Heart left ventricle (tissue), 16 donors: ENCODE measurements at places on chromosomes 2 and 18. TPM values are rescaled to one million over a fixed set of nuclear protein-coding genes. Genes with fewer than 3 reads are reported as not detected.

DNA sequence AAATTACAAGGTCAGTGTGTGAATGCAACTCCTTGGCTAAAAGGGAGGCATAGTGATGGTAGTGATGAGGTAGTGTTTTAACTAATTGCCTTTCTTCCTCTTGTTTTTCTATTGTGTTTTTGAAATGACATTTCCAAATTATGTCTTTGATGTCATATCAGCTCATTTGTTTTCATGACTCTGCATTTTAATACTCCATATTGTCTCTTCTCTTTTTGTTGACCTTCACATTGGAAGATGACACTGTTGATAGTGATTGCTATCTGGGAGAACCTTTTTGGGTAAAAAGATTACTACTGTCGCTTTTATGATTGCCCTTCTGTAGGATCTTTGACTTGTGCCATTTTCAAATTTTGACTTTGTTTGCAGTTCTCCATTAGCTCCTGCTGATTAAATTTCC is 3.0 kb downstream of the GIGYF2 start:
- DNase-seq, result no peak

DNA sequence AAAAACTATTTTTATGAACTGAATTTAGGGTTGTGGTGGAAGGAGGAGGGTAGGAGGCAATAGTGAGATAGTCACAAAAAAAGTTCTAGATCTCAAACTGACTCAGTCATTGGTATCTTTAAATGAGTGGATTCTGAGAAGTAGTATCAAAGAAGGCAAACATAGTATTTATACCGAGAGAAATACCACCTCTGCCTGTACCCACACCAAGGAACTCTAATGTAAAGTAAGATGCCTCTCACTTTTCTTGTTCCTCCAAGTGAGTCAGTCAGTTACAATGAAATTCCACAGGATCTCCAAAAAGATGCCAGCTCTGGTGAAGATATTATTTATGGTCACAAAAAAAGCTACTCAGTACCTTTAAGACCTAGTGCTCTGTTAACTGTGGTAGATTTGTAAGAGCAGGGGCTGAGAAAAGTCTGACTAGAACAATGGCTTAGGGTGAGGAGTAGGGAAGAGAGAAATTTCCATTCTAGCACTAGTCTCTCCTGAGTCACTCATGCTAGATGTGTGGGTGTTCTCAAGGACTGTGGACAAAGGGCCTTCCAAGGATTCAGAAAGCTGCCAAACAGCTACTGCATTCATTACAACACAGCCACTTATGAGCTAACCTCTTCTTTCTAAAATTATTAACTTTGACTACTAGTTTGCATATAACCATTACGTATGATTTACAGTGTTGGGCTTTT is 36.3 kb downstream of the YWHAQ start:
- no peak for DNase-seq

Gene CXCR4
- 4.3 TPM for polyA plus RNA-seq

DNA sequence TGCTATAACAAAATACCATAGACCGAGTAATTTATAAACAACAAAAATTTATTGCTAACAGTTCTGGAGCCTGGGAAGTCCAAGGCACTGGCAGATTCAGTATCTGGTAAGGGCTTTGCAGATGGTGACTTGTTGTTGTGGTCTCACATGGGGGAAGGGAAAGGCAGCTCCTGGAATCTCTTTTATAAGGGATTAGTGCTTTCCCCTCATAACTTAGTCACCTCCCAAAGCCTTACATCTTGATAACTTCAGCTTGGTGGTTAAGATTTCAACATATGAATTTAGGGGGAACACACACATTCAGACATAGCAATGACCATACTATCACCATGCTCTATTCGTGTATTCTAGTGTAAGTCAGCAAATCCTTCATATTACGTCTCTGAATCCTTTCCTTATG is 447.6 kb upstream of the TCF4 start:
- DNase-seq, result no peak

GRCh38 chr18:48122816-48123215 is 192.4 kb upstream of the SMAD2 start:
- DNase-seq, result no peak

DNA sequence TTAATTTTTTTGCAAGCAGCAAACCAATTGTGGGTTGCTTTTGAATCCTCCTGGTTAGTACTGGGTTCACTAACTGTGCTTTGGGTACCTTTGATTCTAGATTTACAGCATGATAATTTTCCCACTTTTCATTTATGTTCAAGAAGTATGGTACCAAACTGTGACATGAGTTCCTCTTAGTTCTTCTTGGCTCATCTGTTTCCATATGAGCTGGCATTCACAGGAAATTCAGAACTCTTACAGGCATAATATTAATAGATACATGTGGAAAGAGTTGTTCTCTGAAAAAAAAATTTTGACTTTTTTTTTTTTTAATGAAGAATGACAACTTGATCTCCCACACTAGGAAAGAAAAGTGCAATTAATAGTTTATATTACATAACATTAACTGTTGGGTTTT is 59.4 kb downstream of the FMNL2 start:
- DNase-seq, result no peak

Gene CCDC74A
- 1.1 TPM for polyA plus RNA-seq

GRCh38 chr2:210302326-210302725 is 12.6 kb downstream of the MYL1 start:
- DNase-seq, result no peak

Gene TSGA10
- 1.7 TPM for polyA plus RNA-seq

Gene SNTG2
- polyA plus RNA-seq, result 0.65 TPM

DNA sequence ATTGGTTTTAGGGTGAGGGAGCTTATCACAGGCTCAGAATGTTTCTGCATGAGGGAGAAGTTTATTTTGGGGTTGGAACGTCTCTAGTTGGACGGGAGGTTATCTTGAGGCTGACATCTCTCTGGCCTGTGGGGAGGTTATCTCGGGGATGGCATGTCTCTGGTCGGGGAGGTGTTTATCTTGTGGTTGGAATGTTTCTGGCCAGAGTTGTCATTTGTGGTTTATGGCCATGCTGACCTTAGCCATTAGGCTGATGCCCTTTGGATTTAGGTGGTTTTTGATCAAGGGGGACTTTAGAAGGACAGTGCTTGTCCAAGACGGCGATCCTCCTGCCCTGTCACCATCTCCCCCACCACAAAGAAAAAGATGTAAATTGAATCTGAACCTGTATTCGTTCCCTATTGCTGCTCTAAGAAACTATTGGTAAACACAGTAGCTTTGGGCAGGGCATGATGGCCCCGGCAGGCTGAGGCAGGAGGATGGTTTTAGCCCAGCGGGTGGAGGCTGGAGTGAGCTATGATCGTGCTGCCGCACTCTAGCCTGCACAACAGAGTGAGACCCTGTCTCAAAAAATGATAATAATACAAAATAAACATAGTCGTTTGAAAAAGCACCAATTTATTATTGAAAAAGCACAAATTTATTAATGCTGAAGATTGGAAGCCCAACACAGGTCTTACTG is 17.8 kb upstream of the MPPE1 start:
- DNase-seq, result no peak

Gene TCF7L1
- polyA plus RNA-seq, result 3.9 TPM

GRCh38 chr2:39942950-39943349 is 163.9 kb upstream of the THUMPD2 start:
- DNase-seq, result no peak

DNA sequence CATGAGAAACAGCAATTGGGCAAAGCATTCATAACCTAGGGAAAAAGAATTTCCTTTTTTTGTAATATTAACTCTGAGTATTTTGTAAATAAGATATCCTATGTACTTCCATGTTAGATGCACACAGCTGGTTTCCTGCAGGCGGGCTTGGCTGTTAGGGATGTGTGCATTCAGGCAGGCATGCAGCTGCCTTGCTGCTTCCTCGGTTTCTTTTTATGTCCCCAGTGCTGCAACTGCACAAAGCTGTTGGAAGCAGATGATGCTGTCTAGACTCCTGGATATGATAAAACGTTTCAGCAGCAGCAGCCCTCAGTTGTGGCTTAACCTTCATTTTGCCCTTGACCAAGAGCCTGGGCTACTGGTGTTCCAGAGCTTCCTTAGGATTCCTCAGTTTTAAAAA is 89.4 kb upstream of the EML6 start:
- no peak for DNase-seq

GRCh38 chr2:186992597-186992996 is 143.6 kb upstream of the ZSWIM2 start:
- DNase-seq, result no peak

Gene BMPR2
- 17.3 TPM for polyA plus RNA-seq

DNA sequence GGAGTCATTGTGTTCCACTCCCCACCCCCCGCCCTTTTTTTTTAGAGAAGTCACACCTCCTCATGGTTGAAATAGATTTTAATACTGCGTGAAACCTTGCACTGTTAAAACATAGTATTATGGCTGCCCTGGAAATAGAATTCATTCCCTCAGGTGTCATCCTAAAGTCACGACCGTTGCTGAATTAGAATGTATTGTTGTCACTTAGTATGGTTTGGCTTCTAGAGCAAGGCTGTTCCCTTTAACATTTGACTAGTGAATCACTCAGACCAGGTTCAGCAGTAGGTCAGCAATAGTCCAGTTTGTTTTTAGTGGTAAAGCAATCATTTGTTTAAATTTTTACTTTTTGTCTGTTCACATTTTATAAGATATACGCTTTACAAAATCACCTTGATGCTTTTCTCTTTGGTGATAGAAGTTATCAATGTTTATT is 1.2 kb downstream of the BABAM2 start:
- no peak for DNase-seq

DNA sequence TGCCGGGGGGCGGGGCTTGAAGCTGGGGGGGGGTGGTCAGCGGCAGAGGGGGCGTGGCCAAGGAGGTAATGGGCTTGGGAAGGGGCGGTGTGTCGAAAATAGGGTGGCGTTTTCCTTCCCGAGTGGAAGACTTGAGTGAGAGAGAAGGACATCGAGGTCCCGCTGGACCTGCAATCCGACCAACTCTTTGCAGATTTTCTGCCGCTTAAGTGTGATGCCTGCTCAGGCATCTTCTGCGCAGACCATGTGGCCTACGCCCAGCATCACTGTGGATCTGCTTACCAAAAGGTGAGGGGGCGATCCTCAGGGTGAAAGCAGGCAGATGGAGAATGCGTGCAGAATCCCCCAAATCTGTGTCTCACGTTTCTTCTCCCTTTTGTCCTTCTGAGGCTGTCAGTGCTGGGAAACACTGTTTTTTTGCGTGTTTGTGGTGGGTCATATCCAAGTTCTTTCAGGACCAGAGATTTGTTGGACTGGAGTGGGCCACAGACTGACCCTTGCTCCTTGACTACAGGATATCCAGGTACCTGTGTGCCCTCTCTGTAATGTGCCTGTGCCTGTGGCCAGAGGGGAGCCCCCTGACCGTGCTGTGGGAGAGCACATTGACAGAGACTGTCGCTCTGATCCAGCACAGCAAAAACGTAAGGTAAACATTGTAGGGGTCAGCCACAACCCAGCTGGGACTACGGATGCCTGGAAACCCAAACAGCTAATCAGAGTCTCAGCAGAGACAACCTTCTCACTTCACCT is 727 bp downstream of the ZFAND2B start:
- DNase-seq, result no peak

GRCh38 chr2:156537141-156537540 is 101.0 kb downstream of the GPD2 start:
- DNase-seq, result no peak

GRCh38 chr2:46340740-46341420 is 43.7 kb downstream of the EPAS1 start:
- no peak for DNase-seq

DNA sequence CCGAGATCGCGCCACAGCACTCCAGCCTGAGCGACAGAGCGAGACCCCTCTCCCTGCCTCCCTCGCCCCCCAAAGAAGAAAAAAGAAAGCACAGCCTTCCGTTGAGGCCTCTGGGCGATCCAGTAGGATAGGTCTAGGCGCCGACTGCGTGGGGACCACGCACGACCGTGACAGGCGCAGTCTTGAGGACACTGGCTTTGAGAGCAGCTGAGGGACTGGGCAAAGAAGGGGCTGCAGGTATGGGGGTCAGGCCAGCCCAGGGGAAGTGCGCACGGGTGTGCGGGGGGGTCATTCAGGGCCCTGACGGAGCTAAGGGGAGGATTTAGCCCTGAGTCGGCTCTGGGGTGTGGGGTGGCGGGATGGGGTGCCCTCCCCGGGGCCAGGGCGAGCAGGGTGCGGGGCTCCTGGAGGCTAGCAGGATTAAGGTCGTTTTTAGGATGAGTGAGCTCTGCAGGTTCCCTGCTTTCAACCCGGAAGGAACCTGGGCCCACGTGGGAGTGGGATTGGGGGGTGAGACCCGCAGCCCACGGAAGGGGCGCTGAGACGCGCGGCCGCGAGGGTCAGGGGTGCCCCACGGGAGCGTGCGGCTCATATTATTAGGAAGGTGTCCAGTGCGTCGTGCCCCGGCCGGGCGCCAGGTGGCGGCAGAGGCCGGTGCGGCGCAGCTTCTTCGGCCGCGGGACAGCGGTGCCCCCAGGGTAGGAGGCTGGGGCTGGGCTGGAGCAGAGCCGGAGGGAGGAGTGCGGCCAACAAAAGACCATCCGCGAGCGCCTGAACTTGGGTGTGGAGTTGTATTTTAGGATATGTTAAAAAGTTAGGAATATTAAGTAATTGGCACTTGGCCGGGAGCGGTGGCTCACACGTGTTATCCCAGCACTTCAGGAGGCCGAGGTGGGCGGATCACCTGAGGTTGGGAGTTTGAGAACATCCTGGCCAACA is 20.5 kb upstream of the ZNF236 start:
- peak; percentile 48 for DNase-seq

Gene IL18RAP
- 0.39 TPM for polyA plus RNA-seq

DNA sequence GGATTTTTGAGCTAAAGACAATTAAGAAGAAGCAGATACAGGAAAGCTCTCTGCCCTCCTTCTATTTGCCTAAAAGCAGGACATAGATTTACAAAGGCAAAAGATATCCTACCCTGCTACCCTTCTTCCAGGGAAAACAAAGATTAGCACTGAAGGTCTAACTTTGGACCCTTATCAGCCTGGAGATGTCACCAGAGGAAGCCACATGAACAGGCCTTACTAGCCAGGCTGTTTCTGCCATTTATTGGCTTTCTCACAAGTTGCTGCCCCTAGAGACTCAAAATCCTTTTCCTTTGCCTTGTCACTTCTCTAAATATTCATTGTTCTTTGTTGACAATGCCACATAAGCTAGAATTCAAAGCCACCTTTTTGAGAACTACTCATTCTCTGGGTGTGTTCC is 147.3 kb downstream of the B3GNT2 start:
- DNase-seq, result no peak

Gene STON1
- 2.6 TPM for polyA plus RNA-seq

Gene MROH2A
- polyA plus RNA-seq, result not detected

DNA sequence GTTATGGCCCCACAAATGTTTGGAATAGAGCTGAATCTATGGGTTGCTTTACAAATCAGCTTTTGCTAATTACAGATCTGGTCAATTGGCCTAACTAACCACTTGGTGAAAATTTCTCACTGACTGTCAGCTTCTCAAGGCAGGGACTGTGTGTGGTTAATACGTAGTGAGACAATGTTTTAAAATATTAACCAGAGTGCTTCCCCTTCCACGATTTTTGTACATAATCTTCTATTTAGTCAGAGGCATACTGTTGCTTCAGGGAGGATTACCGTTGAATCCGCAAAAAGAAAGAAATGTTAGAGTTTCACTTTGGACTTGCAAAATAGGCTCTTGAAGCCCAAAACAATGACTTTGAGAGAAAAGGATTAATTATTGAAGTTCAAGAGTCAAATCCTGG is 14.9 kb upstream of the KCNS3 start:
- DNase-seq, result no peak
